MV-4-11 (cell line): ENCODE measurements at places on chromosomes 2 and 18.
A peak's percentile ranks its signal among the peaks of the same experiment; 100 is the strongest.

DNA sequence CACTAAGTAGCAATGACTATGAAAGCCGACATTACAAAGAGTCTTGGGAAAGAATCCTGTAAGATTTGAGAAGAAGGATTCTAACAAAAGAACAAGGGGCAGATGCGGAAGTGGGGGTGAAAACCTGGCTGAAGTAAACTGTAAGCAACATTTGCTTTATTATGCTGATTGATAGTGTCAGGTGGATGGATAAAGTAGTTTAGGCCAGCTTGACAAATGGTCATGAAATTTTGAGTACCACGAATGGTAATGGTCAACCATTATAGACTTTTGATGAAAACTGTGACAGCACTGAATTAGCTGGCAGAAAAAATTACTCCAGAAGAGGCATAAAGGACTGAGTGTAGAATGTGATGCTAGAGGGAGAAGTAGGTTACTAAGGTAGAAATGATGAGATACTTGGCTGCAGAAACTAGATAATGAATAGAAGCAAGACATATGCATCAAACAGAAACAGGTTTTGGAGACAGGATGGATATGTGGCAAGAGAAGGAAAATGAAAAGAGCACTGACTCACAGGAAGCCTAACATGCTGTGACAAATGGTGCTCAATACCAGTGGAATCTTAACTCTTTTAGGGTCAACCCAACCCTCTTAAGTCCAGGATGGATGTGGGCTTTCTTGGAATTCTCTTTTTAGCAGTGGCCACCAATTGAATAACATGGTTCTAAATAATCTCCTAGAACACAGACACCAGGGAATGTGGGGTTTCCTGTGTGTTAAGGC is 6.8 kb downstream of the THUMPD2 start:
- DNase-seq = no peak

DNA sequence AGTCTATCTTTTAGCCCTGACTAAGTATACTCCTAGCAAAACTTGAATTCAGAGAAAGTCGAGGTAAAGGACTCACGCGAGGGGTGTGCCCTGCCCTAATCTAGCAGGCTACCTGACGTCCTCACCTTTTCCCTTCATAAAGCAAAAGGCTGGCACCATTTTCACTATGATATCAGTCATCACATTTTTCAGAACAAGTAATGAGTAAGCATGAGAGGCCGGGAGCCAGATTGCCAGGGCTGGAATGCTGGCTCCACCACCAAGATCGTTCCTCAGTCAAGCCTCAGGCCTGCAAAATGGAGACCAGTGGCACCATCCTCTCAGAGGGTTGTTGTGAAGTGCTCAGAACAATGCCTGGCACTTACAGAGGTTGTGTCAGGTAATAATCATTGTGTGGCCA is 18.7 kb upstream of the NCKAP5 start:
- DNase-seq = no peak

GRCh38 chr2:116057538-116057937 is 1615.1 kb downstream of the DPP10 start:
- DNase-seq = no peak

DNA sequence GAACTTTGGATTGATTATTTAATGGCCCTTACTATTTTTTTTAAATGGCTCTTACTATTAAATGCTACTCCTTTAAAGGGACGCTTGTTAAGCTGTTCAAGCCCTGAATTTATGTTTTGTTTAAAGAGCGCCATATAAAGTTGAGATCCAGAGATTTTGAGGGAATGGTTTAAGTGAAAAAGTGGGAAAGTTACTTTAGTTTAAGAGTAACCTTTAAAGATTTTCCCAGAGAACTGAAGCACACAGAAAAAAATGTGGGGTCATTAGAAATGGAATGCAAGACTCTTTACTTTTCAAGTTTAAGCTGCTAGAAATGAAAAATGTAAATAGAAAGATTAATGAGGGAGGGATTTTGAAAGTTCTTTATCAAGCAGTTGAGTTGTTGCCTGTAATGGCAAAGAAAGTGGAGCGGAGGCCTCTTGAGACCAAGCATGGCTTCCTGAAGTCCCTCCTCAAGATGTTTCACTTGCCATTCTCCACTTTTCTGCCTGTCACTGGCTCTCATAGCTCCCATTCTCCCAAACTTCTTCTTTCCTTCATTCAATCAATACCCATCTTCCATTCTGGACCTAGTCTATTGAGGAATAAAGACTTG is 93.2 kb downstream of the KCNS3 start:
- DNase-seq = no peak

DNA sequence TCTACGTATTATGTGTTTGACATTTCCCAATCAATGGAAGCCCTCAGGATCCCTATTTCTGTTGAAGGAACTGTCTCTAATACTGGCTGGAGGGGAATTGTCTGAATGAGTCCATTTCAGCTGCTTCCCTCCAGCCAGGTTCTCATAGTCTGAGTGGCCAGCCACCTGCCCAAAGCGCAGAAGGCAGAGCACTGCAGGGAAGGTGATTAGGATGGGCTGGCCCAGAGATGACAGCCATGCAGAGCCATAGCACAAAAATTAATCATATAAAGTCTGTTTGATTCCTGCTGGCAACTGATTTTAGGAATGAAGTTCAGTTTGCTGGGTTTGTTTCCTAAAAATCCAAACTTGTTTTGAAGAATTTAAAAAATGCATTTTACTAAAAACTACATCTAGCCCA is 327.1 kb downstream of the ETAA1 start:
- no peak for DNase-seq

- DNase-seq = peak; percentile 70
These were observed 1.5 kb downstream of the ZNF804A start for GRCh38 chr2:184599872-184600222.

GRCh38 chr18:51089691-51090090 is 59.7 kb downstream of the SMAD4 start:
- DNase-seq = no peak

DNA sequence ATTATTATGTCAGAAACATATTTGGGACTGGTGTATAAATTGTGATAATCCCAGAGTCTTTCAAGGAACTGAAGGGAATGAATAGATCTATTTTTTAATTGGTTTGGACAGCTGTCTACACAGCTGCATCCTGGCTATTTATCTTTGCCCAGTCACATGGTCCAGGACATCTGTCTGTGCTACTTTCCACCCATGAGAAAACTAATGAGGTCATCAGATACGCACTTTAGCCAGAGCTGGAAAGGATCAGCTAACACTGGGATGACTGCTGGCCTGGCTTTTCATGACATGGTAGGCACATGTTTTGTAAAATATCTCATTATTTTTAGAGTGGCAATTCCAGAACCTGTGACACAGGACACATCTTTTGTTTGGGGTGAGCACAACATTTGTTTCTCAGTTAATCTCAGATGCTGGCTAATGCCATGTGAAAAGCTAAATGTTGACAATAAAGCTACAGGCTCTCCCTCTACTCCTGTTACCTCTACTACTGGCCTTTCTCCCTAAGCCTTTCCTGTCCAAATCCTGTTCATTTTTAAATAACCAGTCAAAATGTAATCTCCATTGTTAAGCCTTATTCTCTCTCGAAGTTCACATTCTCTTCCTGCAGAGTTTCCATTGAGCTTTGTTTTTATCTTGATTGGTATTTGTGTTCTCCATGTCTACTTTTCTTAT is 500.7 kb downstream of the RIT2 start:
- no peak for DNase-seq

DNA sequence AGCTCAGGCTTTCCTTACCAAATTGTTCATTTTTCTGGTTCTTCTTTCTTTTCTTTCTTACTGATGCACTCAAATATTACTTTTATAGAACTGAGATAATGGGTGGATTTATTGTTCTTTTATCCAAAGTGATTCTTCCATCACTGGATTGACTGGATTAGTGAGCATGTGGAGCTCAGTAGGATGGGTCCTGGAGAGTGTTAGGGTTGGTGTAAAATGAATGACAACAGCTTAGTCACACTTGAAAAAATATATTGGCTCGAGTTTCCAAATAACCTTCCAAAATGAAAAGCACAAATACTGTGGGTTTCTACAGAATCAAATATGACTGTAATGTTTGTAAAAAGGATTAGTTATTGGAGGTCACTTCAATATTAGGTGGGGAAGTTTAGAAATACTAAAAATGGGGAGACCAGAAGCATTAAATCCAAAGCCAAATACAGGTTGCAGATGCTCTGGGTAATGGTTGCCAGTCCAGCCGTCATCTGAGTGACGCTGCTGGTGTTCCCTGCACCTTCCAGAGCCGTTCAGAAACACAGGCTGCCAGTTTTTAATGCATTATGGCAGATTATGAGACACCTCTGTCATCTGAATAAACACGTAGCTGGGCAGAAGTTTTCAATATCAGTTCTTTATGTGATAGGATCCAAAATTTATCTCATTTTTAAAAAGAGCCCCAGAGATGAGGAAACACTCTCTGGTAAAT is 294.8 kb upstream of the NRP2 start:
- no peak for DNase-seq

DNA sequence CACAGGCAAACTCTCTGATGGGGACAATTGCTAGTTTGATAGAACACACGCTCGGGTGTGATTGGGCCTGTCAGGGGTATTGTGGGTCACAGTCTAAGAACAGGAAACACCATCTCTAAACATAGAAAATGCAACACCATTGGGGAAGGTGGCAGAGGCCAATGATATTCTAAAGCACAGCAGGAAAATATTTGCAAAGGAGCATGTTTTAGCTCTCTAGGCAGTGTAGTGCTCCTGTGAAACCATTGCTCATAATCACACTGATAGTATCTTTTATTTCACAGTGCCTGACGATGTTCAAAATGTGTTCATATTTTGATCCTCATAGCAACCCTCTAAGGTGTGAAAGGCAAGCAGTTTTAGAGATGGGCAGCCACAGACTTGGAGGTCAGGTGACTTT is 224.2 kb downstream of the CD226 start:
- DNase-seq = no peak

- DNase-seq = no peak
These were observed 636.1 kb upstream of the KLHL29 start for GRCh38 chr2:22748909-22749308.

DNA sequence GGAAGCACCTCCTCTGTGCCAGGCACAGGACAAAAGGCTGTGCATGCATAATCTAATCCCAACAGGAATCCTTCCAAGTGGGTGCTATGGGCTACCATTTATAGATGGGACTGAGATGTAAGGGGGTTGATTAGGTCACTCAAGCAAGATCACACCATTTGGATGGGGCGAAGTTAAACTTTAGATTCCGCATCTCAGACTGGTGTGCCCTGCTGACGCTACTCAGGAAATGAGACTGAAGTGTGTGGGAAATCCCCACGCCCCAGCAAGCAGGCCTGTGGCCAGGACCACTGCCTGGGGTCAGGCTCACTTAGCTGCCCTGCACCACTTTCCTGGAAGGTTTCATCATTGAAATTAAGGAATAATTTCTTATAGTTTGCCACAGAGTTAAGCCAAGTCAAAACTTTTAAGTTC is 70.5 kb upstream of the PPP1CB start:
- no peak for DNase-seq

GRCh38 chr18:63258749-63259566 is 60.6 kb downstream of the BCL2 start:
- DNase-seq = no peak

- DNase-seq = peak; percentile 58
These were observed 87.6 kb upstream of the TEX51 start for GRCh38 chr2:126811101-126811500.

DNA sequence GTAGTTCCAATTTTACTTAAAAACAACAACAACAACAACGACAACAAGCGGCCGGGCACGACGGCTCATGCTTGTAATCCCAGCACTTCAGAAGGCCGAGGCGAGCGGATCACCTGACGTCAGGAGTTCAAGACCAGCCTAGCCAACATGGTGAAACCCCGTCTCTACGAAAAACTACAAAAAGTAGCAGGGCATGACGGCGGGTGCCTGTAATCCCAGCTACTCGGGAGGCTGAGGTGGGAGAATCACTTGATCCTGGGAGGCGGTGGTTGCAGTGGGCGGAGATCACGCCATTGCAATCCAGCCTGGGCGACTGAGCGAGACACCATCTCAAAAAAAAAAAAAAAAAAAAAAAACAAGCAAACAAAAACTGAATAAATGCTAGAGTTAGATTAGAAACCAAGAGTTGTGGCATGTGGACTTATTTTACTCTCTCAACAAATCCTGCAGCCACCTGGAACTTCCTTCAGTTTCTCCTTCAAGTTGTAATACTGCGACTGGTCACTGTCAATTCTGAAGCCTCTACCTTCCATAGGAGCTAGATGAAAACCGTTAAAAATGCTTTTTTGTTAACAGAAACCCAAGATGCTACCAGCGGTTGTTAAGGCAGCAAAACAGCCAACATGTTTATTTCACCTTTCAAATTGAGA is 1.3 kb downstream of the ATP5F1A start:
- DNase-seq = no peak

DNA sequence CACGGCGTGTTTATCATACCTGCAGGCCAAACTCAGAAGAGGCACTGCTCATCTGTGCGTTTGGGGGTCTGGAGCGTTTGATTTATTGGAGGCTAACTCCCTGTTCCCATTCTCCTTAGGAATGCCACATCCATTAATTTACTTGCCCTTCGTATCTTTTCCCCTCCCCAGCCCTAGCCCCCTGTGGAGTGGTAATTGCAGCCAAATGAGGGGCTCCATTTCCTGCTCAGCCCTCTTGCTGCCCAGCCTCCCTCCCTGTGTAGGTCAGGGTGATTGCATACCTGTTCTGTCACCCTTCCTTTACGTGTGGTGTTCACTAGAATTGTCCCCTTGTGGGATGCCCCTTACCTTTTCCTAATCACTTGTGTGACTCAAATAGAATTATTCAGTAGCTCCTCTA is 120.4 kb downstream of the MAP3K20 start:
- no peak for DNase-seq

DNA sequence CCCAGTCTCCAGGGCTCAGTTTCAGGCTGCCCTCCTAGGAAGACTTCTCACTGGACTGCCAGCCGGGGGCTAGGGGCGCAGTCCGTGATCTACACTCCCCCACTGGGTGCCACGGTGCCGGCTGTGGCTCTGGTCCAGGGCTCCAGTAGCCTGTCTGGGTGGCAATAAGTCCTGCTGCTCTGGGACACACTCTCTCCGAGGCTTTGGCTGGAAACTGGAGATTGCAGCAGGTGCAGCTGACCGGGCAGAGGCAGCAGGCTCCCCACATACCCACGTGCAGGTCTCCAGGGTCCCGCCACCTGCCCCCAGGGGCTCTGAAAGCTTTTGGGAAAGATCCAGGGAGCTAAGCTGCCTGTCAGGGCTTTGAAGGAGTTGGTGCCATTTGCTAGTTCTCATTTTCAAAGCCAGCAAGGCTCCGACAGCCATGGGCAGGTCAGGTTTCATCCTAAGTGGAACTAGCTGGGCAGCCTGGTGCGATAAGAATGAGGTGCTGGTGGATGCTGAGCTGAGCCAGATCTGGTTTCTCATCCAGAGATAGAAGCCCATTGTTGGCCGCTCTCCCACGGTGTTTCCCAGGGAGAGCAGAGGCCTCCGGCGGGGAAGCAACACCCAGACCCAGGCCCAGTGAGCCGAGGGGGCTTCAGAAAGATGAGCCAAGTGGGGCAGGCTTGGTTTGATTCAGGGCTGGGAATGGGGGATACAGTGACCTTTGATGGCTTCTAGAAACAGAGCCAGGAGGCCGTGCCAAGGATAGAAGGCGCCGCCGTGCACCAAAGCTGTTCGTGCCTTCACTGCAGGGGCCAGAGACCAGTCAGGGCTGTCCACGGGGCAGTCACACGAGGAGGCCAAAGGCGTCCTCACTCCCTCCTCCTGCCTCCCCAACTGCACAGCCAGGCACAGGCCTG is 141.7 kb upstream of the GPC1 start:
- DNase-seq = no peak

GRCh38 chr2:217977840-217978535 is 24.8 kb downstream of the TNS1 start:
- no peak for DNase-seq

GRCh38 chr18:50427896-50428295 is 53.0 kb downstream of the SKA1 start:
- peak; percentile 87 for DNase-seq
